ENCODE measurements at places on chromosomes 3 and 15.

GRCh38 chr3:8778475-8778874 lies 9.1 kb upstream of the OXTR start:
- no peak for DNase-seq

DNA sequence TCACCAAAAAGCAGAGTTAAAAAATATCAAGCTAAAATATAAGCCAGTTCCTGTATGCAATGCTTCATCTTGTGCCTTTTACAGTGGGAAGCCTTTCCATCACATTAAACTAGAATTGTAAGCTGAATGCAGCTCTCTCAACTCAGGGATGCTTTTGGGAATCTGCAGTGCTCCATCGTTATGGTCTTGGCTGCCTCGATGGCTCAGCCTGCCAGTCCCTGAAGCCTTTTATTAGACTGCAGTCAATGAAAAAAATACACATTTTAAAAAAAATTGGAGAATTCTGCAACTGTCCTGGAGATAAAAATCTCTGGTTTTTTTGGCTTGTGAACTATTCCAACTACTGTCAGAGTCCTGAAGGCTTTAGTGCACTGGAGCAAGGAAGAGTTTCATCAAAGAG lies 53.0 kb downstream of the FRMD4B start:
- no peak for DNase-seq

GRCh38 chr15:45637552-45638033 lies 2.8 kb downstream of the SQOR start:
- DNase-seq, result no peak

GRCh38 chr3:183434503-183434902 lies 6.1 kb upstream of the MCF2L2 start:
- no peak for DNase-seq

Measured in cortex of kidney (tissue), 1 donor.